Right hindlimb (tissue), 1 donor: ENCODE measurements at places on chromosomes 13 and 19.

GRCh38 chr19:17802137-17802858, 7.4 kb downstream of the B3GNT3 start:
- DNase-seq, result no peak

DNA sequence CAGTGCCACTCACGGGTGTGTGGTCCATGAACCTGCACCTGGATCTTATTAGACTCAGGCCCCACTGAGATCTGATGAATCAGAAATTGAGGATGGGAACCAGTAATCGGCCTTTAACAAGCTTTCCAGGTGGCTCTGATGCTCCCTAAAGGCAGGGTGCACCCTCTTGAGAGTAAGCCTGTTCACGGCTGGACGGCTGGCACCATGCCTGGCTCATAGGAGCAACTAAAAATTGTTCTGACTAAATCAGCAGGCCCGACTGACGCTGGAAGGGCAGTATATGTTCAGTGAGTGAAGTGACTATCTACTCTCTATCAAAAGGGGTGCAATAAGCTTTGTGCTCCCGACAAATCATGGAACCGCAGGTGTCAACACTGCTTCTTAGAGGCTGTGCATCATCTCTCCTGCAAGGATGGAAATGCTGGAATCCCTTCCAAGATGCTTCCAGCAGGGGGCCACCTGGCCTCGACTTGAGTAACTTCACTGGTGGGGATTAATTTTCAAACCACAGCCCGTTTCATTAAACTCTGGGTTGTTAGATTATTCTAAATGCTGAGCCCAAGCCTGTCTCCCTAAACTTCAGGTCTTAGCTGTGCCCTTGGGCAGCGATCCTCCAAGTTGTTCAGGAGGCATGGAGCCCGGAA, 28.4 kb downstream of the TMTC4 start:
- DNase-seq, result no peak

GRCh38 chr13:110475550-110476219, 85.8 kb downstream of the RAB20 start:
- no peak for DNase-seq

GRCh38 chr19:524062-524674, 7.4 kb upstream of the CDC34 start:
- no peak for DNase-seq

DNA sequence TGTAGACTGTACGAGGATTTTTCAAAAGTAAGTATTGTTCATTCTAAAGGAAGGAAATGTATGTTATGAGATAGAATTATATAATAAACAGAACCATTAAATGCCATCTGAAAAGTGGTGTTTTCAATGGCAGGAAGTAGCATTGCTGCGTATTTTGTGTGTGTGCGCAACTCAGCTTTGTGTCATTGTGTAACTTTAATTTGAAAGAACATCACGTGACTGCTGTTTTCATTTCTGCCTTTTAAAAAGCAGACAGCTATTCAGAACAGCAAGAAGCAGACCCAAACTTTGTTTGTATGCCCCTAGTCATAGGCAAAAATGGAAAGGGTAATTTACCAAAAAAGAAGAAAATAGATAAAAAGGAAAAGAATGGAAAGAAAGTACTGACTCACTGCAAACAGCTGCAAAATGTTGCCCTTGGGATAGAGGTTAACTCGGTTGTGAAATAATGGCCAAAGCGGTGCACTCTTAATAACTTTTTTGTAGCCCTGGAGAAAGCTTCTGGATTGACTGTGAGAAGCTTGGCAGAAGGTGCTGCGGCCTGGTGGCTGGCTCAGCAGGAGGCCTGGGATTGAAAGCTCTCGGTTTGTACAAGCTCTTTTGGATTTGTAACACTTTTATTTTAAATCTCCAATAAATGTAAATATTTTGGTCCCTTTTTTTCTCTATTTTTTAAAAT, 97.3 kb downstream of the GGACT start:
- no peak for DNase-seq

DNA sequence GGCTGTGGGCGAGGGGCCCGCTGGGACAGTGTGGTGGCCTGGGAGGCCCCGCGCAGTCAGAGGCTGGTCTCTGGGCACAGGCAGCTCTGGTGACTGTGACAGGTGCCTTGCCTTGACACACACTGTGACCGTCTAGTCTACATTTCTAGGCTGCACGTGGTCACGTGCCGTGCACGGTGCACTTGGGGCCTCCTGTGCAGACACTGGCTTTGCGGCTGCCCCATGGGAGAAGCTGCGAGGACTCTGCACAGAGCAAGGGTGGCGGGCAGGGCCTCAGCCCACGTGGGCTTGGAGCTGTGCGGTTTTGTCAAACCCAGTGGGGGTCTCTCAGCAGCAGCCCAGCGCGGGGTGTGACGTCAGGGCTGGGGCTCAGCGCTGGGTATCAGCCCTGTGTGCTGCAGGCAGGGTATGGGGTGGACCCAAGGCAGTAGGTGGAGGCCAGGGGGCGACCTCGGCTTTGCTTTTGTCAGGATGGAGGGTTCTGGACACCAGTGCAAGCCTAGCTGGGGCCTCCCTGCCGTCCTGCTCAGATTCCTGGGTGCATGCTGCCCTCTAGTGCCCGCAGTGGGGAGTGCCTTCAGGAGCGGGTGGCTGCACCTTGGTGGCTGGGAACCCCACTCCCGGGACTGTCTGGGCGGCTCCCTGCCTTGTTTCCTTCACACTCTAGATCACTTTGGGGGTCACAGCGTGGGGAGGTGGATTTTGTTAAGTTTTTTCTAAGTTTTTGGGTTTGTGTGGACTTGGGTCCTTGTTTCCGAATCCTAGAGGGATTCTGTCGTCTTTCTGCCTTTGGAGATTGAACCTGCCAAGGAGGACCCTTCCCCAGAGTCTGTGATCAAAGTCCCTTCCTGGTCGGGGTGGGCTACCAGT, 62.6 kb downstream of the KDM4B start:
- peak; percentile 89 for DNase-seq

GRCh38 chr13:107234319-107235073, 666.6 kb upstream of the ARGLU1 start:
- no peak for DNase-seq

DNA sequence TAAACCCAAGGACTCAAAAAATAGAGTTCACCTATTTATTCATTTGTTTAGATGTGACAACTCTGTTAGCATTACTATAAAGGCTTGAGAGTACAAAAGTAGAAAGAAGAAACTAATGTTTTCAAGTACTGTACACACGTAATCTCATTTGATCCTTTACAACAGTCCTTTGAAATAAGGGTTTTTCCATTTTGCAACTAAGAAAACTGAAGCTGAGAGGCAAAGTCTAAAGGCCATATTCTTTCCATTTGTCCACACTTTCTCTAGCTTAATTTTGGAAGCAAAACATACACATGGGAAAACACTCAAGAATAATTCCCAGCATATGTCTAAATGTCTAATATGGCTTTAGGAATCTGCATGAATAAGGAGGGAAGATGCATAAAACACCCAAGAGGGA, 34.1 kb downstream of the ZAR1L start:
- DNase-seq, result no peak

- DNase-seq, result no peak
Measured at GRCh38 chr19:8684001-8684902, 14.3 kb downstream of the ACTL9 start.
